MCF 10A (cell line): ENCODE measurements at places on chromosomes 13 and 19.
A peak's percentile ranks its signal among the peaks of the same experiment; 100 is the strongest.

GRCh38 chr13:21796775-21797514 lies 126.1 kb downstream of the FGF9 start:
- no peak for DNase-seq

GRCh38 chr19:46466536-46467196 lies 4.7 kb downstream of the PNMA8A start:
- peak; percentile 75 for DNase-seq

GRCh38 chr13:32262165-32262564 lies 53.0 kb downstream of the ZAR1L start:
- no peak for DNase-seq

DNA sequence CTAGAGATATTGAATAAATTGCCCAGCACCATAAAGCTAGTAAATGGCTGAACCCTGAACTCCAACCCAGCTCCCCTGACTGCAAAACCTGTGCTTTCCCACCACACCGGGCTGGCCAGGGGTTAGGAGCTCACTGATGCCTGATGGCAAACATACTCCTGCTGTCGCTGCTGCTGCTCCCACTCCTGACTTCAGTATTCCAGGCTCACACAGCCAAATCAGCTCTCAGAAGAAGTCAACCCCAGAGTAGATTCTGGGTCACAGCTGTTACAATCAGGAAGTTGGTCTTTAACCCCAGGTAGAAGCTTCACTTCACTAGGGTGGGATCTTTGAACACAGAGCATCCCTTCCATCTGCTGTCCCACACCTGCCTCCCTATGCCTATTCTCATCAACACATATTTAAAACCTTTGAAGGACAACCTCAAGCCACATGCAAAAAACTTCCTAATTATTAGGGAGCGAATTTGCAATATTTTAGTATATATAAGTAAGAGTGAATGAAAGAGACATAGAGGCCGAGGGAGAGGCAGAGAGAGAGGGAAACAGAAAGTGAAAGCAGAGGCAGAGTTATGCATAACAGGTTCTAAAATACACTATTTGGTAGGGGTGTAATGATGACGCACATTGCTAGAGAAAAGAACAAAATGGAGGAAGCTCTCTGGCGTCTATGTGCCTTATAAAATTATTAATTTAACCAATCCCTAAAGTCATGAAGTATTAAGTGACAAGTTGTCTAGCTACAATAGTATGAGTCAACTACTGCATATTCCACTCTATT lies 99.4 kb upstream of the SERP2 start:
- peak; percentile 66 for DNase-seq

DNA sequence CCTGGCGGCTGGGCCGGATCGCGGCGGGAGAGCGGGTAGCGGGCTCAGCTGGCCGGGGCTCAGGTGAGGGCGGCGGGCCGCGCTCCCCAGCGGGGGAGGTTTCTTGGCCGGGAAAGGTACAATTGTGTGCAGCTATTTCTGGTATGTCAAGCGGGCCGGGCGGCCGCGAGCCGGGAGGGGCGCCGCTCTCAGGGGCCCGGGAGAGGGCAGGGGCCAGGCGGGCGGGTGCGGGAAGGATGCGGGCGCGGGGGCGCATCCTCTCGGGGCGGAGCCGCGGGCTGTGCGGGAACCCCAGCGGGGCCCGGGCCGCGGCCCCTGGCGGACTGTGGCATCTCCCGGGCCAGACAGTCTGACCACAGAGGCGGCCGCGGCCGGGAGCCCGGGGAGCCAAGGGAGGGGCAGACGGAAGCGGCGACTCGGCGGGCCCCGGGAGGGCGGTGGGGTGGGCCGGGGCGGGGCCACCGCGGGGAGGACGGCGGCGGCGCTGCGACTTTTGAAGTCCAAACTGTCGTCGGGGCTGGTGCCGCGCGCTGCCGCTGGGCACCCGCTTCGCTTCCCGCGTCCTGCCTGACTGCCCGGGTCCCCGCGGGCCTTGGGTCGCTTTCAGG lies at the start of gene LMO7:
Gene LMO7 (plus strand): TSS at position 503 of the 608 bp plus-strand sequence. CDS start 328 bp downstream, outside the sequence.
- DNase-seq = peak; percentile 49

GRCh38 chr13:112247471-112248405 lies 128.4 kb upstream of the SPACA7 start:
- no peak for DNase-seq

DNA sequence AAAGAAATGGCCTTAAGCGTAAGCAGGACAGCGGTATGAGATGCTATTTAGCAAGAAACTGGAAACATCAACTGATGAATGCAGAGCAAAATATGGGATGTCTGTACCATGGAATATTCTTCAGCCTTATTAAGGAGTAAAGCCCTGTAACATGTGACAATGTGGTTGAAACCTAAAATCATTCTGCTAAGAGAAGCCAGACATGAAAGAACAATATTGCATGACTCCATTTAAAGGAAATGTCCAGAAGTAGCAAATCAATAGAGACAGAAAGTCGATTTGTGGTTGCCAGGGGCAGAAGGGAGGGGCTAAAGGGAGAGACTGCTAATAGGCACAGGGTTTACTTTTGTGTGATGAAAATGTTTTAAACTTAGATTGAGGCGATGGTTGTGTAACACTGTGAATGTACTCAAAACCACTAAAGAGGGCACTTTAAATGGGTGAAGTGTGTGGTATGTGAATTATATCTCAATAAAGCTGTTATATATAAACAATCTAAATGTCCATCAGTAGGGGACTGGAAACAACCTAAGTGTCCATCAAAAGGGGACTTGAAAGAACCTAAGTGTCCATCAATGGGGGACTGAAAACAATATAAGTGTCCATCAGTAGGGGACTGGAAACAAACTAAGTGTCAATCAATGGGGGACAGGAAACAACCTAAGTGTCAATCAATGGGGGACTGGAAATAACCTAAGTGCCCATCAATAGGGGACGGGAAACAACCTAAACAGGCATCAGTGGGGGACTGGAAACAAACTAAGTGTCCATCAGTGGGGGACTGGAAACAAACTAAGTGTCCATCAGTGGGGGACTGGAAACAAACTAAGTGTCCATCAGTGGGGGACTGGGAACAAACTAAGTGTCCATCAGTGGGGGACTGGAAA lies 45.4 kb downstream of the CCL25 start:
- no peak for DNase-seq

- DNase-seq = peak; percentile 27
Observed at GRCh38 chr19:48194041-48194843, 23.8 kb downstream of the ZSWIM9 start.

- DNase-seq = no peak
Observed at GRCh38 chr13:76472916-76473315, 413.3 kb downstream of the KCTD12 start.

- no peak for DNase-seq
Observed at GRCh38 chr13:37163641-37164265, 58.3 kb upstream of the CSNK1A1L start.

DNA sequence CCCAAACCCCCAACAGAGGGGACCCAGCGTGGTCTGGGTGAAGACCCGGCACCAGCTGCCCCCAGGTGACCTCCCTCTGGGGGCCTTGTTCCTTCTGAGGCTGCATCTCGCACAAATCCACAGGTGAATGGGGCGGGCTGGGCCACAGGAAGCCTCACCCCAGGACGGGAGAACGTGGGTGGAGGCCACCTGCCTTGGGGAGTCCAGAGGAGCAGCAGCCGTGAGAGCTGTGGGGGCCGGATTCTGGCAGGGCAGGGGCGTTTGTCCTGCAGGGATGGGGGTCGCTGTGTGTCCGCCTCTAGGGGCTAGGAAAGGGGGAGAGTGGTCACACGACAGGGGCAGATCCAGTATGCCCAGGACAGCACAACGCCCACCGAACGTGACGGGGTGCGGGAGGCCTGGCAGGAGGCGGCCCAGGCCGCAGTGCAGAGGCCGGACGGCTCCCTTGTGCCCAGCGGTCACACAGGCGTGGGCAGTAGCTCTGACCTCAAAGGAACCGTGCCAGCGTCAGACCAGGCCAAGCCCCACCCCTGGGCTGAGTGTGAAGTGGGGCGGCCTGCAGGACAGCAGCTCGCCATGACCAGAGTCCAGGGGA lies 6.7 kb downstream of the POLR2E start:
- no peak for DNase-seq

- DNase-seq = peak; percentile 63
Observed at GRCh38 chr13:44280456-44280855, 93.2 kb upstream of the SERP2 start.

- no peak for DNase-seq
Observed at GRCh38 chr19:21564406-21564805, 59.0 kb downstream of the ZNF429 start.

DNA sequence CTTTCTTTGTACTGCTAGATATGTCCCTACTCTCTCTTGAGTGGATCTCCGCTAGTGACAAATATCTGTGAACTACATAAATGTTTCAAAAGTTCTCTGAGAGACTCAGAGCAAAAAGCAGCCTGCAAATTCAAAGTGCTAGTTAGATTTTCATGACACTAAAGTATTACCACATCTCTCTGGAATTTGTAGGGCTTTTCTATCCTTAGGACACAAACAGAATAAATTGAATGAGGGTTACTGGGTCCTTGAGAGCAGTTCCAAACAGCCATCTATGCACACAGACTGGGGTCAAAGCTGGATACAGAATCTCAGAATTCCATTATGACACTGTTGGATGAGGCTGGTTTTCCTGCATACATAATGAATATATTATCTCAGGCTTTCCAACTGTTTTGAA lies 953.2 kb downstream of the DIAPH3 start:
- DNase-seq = no peak

GRCh38 chr13:50616101-50616500 lies 227.4 kb downstream of the DLEU7 start:
- DNase-seq = no peak

DNA sequence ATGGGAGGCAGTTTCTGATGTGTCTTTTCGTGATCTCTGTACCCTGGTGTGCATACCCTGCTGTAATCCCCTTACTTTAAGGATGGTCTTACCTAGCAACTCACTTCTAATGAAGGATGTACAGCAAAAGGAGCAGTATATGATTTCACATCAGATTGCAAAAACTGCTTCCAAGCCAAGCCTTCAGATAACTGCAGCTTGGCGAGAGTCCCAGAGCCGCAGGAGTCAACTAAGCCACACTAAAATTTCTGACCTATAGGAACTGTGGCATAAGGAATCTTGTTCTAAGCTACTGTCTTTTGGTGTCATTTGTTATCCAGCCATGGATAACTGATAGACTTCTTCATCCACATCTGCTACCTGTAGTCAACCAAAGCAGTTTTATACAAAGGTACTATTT lies 496.7 kb downstream of the GPC6 start:
- peak; percentile 68 for DNase-seq

GRCh38 chr19:39432677-39433025 lies 3.1 kb downstream of the RPS16 start:
- no peak for DNase-seq

- DNase-seq = no peak
Observed at GRCh38 chr19:7979011-7979410, 26.4 kb downstream of the ELAVL1 start.

DNA sequence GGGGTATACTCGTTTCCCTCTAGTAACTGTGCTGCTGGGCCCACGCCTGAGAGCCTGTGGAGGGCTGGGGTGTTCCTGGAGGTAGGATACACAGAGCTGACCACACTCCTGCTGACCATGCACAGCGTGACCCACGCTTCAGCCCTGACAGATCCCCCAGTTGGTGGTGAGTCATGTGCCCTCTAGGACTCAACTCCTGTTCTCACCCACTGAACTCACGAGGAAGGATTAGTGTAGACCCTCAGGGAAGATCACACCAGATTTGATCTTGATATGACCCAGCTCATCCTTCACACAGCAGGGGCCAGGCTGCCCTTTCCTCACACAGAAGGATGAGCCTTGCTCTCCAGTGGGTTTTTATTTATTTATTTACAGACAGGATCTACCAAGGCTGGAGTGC lies 13.3 kb upstream of the ACP7 start:
- DNase-seq = no peak
